ENCODE measurements at places on chromosomes 7 and 10.

GRCh38 chr10:82722273-82722672 is 847.3 kb downstream of the NRG3 start:
- DNase-seq, result no peak

- DNase-seq, result no peak
These were observed 52.7 kb downstream of the ITGB8 start for GRCh38 chr7:20383351-20383750.

DNA sequence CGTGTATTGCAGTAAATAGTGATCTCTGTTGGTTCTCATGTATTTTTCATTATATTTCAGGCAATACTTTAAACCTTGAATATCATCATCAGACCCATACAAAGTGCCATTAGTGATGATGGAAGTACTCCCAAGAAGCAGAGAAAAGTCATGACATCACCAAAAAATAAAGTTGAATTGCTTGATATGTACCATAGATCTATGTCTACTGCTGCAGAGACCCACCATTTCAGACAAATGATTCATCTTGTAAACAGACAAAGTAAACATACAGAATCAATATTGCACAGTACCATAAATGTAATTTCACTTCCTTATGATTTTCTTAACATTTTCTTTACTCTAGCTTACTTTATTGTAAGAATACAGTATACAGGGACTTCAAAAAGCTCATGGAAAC is 347.8 kb downstream of the IPMK start:
- no peak for DNase-seq

- DNase-seq, result no peak
These were observed 1.3 kb downstream of the REPIN1 start for GRCh38 chr7:150369748-150370501.

- no peak for DNase-seq
These were observed 862 bp upstream of the SHH start for GRCh38 chr7:155813125-155813524.

DNA sequence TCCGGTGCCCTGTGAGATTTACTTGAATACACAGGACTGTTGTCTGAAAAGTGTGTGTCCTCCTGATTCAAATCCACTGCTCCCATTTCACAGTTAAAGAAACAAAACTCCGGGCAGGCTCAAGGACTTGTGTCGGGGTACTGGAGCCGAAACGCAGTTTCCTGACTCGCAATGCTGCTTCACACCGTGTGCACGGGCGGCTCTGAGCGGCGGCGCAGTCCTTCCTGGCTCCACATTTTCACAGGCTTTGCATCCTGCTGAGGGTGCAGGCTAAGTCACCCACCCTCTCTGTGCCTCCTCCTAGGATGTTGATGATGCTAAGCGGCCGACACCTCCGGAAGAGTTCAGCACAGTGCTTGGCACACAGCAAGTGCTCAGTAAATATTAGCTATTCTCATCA is 65.4 kb downstream of the SLIT1 start:
- no peak for DNase-seq

DNA sequence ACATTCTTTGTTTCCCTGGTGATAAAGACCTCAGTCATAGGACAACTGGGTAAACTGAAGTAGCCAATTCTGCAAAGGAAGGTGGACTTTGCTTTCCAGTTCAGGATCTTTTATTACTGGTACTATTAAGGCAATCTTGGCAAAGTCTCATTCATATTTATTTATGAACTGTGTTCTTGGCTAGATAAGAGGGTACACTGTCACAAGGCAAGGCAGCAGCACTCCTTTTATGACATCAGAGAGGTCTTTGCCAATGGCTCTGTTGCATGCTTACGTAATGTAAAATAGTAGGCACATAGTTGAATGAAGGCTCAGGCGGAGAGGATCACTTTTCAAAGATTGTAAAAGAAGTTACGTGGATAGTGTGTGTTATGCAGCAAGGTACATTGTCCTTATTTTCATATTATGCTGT is 63.7 kb upstream of the PDK4 start:
- DNase-seq, result no peak

DNA sequence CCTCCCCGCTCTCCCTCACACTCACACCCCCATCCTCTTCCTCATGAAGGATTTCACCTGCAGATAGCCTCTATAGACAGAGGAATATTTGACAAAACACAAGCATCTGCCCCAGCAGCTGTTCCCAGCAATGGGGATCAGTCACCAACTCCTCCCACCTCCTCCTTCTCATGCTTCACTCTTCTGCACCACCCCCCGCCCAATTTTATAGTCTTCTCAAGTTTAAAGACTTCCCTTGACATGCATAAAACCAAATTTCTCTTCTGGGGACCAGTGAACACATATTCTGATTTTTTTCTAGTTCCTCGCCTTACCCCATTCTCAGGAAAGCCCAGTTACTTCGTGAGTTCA is 654.4 kb downstream of the LRMDA start:
- DNase-seq, result no peak

- DNase-seq, result no peak
These were observed 46.5 kb downstream of the INHBA start for GRCh38 chr7:41656366-41656765.

DNA sequence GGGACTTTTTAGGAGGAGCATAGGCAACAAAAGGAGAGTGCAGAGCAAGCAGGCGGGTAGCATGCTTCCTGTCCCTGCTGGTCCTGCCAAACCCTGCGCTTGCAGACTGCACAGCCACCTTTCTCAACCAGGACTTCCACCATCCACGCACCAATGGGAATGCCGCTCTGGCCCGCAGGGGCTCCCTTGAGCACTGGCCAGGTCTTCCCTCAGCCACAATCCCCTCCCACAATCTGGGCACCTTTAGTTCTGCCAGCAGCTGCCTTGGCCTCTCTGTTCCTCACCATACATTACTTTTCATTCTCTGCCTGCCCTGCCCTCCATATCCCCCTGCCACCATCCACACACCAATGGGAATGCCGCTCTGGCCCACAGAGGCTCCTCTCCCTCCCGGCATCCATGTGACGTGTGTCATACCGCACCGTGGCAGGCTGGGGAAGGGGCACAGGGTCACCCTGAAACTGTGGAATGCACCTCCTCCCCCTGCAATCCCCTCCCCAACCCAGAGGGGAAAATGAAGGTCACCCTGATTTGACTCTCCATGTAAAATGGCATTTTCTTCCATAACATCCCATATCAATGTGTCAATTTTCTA is 97.3 kb upstream of the MACROH2A2 start:
- no peak for DNase-seq

DNA sequence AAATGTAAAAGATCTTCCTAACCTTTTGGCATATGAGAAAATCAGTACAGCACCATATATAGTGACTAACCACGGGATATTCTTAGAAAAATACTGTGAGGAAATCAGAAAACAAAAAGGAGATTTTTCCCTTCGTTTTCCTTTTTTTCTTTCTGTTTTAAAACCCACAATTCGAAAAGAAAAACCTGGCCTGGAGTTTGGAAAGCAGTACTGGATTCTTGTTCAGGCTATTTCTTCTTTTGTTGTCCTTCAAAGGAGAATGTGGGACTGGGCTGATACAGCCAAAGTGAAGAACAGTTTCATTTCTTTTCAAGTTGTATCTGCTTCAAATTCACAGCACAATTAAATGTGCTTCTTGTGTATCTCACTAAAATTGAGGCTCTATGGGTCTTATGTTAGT is 156.8 kb upstream of the PHYHIPL start:
- DNase-seq, result no peak

- DNase-seq, result no peak
These were observed 10.4 kb upstream of the DLG5 start for GRCh38 chr10:77936697-77937567.

DNA sequence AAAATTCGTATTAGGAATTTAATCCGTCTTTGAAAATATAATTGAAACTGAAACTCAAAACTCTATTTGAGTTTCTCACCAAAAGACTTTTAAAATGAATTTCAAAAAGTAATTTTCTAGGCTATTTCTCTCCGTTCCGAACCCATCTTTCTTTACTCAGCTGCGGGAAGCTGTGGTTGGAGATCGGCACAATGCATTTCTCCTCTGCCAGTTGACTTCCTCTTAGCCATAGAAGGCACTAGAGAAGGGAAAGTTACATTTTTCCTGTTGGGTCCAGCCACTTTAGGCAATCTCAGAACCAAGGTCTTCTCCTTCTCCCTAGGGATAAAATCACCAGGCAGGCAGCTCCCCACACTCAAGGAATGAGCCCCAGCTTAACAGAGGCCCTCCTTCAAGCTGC is 133.6 kb upstream of the COL1A2 start:
- no peak for DNase-seq

DNA sequence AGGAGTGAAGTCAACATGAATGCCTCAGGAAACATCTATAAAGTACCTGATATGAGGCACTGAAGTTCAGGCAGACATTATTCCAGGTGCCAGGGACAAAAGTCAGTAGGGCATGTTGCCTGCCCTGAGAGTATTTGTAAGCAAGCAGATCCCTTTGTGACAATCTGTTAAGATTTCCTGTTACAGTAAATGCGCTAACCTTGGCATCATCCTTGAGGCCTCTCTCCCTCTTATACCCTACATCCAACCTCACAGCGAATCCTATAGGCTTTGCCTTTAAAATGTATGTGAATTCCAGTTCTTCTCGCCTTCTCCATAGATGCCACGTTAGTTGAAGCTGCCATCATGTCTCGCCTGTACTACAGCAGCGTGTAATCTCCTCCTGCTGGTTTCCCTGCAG is 165.3 kb downstream of the DNAH11 start:
- DNase-seq, result no peak

DNA sequence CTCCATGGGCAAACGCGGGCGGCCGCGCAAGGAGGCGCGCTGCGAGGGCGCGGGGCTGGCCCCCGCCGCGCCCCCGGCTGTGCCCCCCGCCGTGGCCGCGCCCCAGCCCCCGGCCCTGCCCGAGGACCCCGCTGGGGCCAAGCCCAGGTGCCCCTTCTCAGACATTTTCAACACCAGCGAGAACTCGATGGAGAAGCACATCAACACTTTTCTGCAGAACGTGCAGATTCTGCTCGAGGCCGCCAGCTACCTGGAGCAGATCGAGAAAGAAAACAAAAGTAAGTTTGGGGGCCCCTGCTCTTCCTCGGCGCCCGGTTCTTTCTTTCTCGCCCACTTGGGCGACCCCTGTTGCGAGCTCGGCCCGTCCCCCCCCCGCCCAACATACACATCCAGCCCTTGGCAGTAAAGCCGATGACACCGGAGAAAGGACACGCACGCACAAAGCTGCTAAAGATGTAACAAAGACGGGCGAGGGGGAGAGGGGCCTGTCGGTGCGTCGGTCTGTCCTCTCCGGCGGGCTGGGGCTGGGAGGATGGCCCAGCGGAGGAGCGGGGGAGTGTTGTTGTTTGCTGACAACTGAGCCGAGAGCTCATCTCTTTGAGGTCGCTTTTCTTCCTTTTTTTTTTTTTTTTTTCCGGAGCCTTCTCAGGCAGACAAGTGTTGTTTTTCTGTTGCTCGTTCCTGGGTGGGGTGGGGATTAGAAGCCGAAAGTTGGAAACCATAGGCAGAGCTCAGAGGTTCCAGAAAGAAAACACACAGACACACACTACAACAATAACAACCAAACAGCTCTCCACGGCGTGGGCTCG is 604 bp downstream of the MXI1 start:
- DNase-seq, result no peak

GRCh38 chr7:15214976-15215375 is 312.4 kb upstream of the DGKB start:
- DNase-seq, result no peak
